ENCODE measurements at places on chromosomes 5 and 9. TPM values are rescaled to one million over a fixed set of nuclear protein-coding genes. Genes with fewer than 3 reads are reported as not detected.

Gene PCDHA6
- not detected for total RNA-seq

Gene SPATA31D4
- not detected for total RNA-seq

DNA sequence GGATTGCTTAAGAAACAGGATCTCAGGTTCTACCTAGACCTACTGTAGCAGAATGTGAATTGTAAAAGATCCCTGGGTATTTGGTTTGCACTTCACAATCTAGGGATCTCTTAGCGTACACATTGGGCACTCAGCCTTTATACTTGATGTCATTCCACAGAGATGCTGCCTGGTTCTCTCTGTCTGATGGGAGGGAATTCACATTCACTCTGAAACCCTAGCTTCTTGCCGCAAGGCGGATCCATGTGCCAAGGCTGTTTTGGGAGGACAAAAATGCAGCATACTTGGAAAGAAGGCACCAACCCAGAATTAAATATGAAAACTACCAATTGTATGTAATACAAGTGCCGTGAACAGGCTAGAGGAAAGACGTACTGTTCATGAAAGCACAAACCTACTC, 323.0 kb downstream of the EBF1 start:
- no peak for DNase-seq

DNA sequence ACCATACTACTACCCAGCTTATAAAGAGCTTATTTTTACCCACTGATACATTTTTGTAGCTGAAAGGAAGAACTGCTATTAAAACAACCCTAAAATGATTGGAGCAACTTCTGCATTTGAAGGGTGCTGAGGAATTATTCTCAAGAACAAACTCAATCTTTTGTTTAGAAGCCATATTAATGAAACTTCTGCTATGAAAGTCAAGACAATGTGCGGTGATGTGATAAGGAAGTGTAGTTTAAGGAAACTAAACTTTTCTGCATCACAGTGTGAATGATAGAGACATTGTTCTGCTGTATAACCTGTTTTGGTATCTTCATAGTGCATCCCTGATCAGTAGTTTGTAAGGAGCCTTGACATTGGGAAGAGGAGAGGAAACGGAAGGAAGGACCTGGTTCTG, 408.5 kb downstream of the TMEM38B start:
- no peak for DNase-seq

Measured in activated T-helper 2 cell treated with anti-CD3 and anti-CD28 coated beads, Interferon-gamma antibody, Interleukin-2, Interleukin-4, amounts not matched to agents 10 μg/mL and 5 μg/mL and 100 μg/mL, durations not matched to agents 14 hours and 24 hours and 36 hours (primary cell).